ENCODE measurements at places on chromosomes 2 and 18.
A peak's percentile ranks its signal among the peaks of the same experiment; 100 is the strongest.

GRCh38 chr2:64979744-64980143 lies 9.5 kb upstream of the SLC1A4 start:
- no peaks in the 10 kb centered on the region for H3K27me3 ChIP-seq
- no peak overlapping the region for H3K4me3 ChIP-seq
- H3K36me3 ChIP-seq, result no peaks in the 10 kb centered on the region
- DNase-seq, result peak; percentile 10
- H3K4me1 ChIP-seq, result no peaks in the 10 kb centered on the region
- H3K27ac ChIP-seq, result no peak overlapping the region

- DNase-seq, result no peak
- H3K4me1 ChIP-seq, result no peaks in the 10 kb centered on the region
These were observed 32.3 kb downstream of the CWC22 start for GRCh38 chr2:179974761-179975160.

- no peak overlapping the region for H3K27ac ChIP-seq
- H3K4me3 ChIP-seq, result no peak overlapping the region
- DNase-seq, result no peak
- H3K36me3 ChIP-seq, result no peaks in the 10 kb centered on the region
- no peaks in the 10 kb centered on the region for H3K4me1 ChIP-seq
These were observed 26.3 kb downstream of the MBP start for GRCh38 chr18:77106331-77106730.

DNA sequence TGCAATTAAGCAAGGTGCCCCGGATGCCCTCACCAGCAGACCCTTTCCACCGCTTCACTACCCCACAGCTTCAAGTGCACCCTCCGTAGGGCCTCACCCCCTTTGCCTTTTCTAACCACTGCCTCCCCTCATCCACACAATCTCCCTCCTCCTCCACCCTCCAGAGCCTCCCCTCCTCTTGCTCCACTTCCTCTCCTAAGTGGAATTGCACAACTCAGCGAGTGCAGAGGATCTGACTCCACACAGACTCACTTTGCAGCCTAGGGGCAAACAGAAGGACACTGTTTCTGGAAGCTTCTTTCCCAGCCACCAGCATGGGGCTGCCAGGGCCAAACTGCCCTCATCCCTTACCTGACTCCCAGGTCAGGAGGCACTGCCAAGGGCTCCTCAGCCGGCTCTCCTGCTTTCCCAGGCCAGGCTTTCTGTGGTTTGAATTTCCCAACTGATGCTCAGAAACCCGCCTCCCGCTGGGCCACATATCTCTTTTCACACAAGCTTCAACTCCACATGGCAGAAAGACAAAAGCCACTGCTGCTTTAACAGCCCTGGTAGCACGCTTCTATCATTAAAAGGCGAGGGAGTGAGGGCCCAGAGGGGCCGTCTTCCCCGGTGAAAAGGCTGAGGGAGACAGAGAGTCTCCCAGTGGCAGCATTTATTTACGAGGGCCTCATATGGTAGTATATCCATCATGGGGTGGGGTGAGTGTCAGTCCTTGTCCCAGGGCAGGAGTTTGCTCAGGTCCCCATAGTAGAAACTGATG lies 74.7 kb upstream of the MGAT4A start:
- peak; percentile 24 for DNase-seq
- H3K27me3 ChIP-seq, result no peaks in the 10 kb centered on the region
- peak overlapping the region; percentile 23 for H3K27ac ChIP-seq
- H3K36me3 ChIP-seq, result no peaks in the 10 kb centered on the region
- peaks cover 7% of the 10 kb centered on the region for H3K4me1 ChIP-seq

DNA sequence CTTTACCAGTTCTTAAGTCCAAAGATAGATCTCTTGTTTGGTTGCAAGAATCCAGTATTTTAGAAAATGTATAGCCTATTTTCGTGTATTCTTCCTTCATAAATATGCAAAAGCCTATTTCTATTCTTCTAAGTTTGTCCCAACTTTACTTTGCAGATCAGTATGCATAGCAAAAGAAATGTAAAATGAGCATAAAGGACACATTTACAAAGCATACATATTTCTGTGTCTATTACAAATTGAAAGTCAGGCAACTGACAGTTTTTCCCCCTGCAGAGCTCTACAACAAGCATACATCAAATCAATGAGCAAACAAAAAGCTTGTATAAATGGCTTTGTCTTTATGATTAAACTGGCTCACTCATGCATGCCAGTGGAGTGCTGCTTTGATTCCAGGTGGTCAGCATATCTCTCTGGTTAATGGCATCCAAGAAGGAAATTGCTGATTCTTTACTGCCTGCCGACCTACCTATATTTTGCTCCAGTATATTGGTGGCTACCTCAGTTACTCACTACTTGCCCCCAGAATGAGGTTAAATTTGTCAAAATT lies 10.0 kb upstream of the VPS54 start:
- DNase-seq, result no peak
- H3K36me3 ChIP-seq, result no peaks in the 10 kb centered on the region
- no peak overlapping the region for H3K27ac ChIP-seq
- no peak overlapping the region for H3K4me3 ChIP-seq
- no peaks in the 10 kb centered on the region for H3K27me3 ChIP-seq

DNA sequence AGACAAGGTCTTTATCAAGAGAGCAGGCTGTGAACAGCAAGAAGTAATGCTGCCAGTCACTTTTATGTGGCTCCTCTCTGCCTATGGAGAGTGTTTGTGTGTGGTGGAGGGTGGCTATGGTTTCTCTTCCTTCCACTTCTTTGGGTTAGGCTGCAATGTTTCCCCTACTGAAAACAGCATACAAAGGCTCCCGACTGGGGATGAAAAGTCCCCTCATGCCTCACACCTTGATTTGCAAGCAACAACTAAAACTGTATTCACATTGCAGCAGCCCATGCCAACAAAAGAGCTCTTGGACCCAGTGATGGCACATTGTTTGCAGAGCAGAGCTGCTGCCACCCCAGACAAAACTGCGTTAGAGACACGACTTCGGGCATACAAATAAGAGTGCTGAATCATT lies 301.6 kb downstream of the SLC8A1 start:
- no peaks in the 10 kb centered on the region for H3K36me3 ChIP-seq
- no peaks in the 10 kb centered on the region for H3K4me1 ChIP-seq
- no peak overlapping the region for H3K27ac ChIP-seq
- H3K27me3 ChIP-seq, result no peaks in the 10 kb centered on the region

DNA sequence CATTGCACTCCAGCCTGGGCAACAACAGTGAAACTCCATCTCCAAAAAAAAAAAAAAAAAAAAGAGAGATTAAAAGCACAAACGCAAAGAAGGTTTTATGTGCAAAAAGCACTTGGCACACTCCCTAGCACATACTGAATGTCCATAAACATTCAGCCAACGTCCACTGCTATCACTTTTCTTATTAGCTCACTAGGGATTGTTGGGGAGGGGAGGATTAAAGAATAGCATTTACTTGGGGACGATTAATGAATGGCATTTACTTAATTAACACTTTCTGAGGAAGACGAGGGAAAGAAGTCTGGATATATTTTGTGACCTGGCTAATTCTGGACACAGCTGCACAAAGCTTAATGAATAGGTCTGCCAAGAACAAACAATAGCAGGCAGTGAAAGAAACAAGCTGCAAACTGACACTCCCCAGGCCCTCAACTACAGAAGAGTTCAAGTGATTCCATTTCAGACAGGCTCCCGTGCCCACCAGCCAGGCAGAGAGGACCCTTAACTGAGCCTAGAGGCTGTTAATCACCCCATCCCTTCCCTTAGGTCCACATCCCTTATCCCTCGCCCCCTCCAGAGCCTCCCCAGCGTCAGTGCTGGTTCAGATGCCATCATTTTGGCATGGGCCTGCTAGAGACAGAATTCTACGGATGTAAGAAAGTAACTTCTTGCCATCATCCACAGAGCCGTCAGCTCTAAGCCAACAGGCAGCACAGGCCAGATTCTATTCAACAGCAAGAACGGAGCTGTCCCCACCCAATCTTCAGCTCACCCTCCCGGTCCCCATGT lies 7.4 kb downstream of the CYB5A start:
- DNase-seq, result no peak
- peak overlapping the region; percentile 83 for H3K27ac ChIP-seq
- no peak overlapping the region for H3K4me3 ChIP-seq
- peaks cover 14% of the 10 kb centered on the region for H3K4me1 ChIP-seq

DNA sequence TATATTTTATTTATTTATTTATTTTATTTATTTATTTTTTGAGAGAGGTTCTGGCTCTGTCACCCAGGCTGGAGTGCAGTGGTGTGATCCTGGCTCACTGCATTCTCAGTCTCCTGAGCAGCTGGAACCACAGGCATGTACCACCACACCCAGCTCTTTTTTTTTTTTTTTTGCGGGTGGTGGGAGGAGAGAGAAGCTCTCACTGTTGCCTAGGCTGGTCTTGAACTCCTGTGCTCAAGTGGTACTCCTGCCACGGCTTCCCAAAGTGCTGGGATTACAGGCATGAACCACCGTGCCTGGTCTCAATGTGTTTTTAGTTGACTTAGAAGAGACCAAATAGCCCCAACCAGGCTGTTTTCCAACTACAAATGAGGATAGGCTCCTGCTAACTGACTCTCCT lies 80.7 kb downstream of the PDCL3 start:
- no peaks in the 10 kb centered on the region for H3K4me1 ChIP-seq
- H3K27ac ChIP-seq, result no peak overlapping the region
- no peaks in the 10 kb centered on the region for H3K36me3 ChIP-seq
- H3K27me3 ChIP-seq, result no peaks in the 10 kb centered on the region
- no peak for DNase-seq

DNA sequence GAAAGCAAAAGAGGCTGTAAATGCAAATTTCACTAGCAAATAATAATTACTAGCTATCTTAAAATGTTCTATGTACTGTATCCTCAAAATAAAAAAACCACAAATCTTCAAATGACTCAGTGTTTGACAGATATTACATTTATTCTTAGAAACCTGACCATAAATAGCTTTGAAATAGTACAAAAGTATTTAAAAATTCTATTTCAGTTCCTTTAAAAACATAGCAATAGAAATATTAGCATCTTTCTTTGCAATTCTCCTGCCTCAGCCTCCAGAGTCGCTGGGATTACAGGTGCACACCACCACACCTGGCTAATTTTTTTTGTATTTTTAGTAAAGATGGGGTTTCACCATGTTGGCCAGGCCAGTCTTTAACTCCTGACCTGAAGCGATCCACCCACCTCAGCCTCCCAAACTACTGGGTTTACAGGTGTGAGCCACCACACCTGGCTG lies 50.6 kb downstream of the MSH6 start:
- H3K36me3 ChIP-seq, result no peaks in the 10 kb centered on the region
- H3K4me1 ChIP-seq, result no peaks in the 10 kb centered on the region
- DNase-seq, result no peak
- H3K4me3 ChIP-seq, result no peak overlapping the region
- no peaks in the 10 kb centered on the region for H3K27me3 ChIP-seq

DNA sequence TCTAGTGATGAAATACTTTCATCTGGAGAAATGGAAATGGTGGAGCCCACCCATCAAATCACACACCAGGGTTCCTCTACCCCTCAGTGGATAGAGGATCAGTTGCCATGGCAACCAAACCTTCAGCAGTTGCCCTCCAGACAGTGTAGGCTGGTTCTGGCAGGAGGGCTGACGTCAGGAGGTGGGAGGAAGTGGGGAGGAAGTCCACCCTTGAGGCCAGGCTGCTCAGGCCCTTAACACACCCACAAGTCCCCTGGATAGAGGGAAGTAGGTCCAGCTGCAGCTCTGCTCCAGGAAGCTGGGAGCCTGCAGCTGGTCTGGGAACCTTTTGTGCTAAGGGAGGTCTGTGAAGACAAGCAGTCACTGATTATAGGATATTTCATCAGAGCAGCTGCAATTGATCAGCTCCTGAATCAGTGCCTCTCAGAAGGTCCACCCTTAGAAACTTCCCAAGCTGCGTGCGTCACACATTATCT lies 186.6 kb downstream of the MTX2 start:
- no peaks in the 10 kb centered on the region for H3K4me1 ChIP-seq
- H3K36me3 ChIP-seq, result no peaks in the 10 kb centered on the region
- no peak overlapping the region for H3K27ac ChIP-seq
- DNase-seq, result no peak
- no peaks in the 10 kb centered on the region for H3K27me3 ChIP-seq

GRCh38 chr2:215736653-215737290 lies 276.6 kb downstream of the MREG start:
- no peak for DNase-seq
- H3K36me3 ChIP-seq, result no peaks in the 10 kb centered on the region
- no peak overlapping the region for H3K27ac ChIP-seq
- H3K27me3 ChIP-seq, result no peaks in the 10 kb centered on the region

- no peak overlapping the region for H3K27ac ChIP-seq
- no peaks in the 10 kb centered on the region for H3K36me3 ChIP-seq
- no peaks in the 10 kb centered on the region for H3K27me3 ChIP-seq
- DNase-seq, result no peak
- peaks cover 1% of the 10 kb centered on the region for H3K4me1 ChIP-seq
These were observed 37.9 kb downstream of the ODC1 start for GRCh38 chr2:10410001-10410822.

DNA sequence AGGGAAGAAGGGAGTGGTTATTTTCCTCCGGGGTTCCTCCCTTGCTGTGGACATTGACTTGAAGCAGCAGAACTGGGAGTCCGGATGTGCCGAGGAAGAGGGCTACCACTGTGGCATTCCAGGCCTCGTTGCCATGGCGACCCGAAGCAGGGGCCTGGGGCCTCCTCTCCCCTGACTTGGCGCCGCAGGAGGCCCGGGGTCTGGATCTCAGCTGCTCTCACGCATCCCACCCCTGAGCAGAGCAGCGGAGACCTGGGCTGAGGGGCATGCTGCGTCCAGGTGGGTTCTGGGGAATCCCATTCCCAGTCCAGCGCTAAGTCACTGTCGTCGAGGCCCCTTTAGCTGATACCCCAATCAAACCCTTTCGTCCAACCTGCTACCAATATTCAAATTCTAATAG lies 100.2 kb downstream of the BCL11A start:
- H3K27ac ChIP-seq, result no peak overlapping the region
- DNase-seq, result no peak
- no peaks in the 10 kb centered on the region for H3K36me3 ChIP-seq
- H3K27me3 ChIP-seq, result no peaks in the 10 kb centered on the region
- H3K4me3 ChIP-seq, result no peak overlapping the region

- H3K27ac ChIP-seq, result no peak overlapping the region
- no peaks in the 10 kb centered on the region for H3K27me3 ChIP-seq
These were observed 30.7 kb upstream of the PTMA start for GRCh38 chr2:231677632-231678104.

GRCh38 chr2:120778244-120778643 lies 42.6 kb downstream of the GLI2 start:
- no peaks in the 10 kb centered on the region for H3K27me3 ChIP-seq
- DNase-seq, result no peak
- H3K4me1 ChIP-seq, result peaks cover 4% of the 10 kb centered on the region

DNA sequence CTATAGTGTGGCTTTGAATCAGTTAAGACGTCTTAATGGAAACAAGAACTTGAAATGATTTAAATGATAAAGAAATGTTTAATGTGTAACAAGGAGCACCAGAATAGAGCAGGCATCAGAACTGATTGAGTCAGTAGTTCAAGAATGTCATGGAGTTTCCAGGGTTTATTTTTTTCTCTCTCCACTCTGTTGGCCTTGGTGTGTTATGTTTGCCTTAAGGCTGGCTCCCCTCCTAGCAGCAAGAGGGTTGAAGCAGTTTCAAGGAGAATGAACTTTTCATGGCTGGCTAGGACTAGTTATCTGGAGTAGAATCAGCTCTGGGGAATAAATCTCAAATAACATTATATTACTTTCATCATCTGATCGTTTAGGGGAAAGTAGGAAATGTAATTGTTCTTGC lies 13.4 kb upstream of the GLS start:
- DNase-seq, result no peak
- H3K36me3 ChIP-seq, result no peaks in the 10 kb centered on the region
- no peaks in the 10 kb centered on the region for H3K27me3 ChIP-seq
